ENCODE measurements at places on chromosomes 5 and 9.

- no peak for DNase-seq
Observed at GRCh38 chr9:105313238-105313637, 68.8 kb downstream of the SLC44A1 start.

GRCh38 chr5:12566441-12566840, 662.2 kb upstream of the CTNND2 start:
- no peak for DNase-seq

GRCh38 chr5:36770125-36770524, 106.4 kb upstream of the NIPBL start:
- DNase-seq: no peak

GRCh38 chr5:142210864-142211412, 102.4 kb downstream of the NDFIP1 start:
- DNase-seq: no peak

DNA sequence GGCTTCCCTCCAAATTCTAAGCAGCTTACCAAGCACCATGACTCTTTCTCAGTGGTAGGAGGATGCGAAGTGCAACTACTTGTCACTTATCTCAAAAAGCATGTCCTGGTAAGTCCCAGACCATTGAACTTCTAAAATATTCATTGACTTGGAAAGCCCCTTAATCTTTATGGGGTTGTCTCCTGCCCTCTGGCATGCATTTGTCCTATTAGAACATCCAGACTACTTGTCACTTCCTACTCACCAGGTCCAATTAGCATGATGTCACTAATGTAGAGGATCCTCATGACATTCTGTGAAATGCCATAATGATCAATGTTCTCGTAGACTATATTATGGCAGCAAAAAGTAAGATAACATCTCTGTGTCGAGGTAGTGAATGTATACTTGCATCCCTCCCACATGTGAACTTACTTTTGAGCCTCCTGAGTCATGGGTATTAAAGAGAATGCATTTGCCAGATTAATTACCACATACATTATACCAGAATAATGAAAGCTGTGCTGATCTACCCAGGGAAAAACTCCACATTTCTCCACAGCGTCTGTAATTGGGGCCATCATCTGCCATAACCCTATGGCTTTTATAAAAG, 63.5 kb upstream of the RAD23B start:
- DNase-seq: no peak

DNA sequence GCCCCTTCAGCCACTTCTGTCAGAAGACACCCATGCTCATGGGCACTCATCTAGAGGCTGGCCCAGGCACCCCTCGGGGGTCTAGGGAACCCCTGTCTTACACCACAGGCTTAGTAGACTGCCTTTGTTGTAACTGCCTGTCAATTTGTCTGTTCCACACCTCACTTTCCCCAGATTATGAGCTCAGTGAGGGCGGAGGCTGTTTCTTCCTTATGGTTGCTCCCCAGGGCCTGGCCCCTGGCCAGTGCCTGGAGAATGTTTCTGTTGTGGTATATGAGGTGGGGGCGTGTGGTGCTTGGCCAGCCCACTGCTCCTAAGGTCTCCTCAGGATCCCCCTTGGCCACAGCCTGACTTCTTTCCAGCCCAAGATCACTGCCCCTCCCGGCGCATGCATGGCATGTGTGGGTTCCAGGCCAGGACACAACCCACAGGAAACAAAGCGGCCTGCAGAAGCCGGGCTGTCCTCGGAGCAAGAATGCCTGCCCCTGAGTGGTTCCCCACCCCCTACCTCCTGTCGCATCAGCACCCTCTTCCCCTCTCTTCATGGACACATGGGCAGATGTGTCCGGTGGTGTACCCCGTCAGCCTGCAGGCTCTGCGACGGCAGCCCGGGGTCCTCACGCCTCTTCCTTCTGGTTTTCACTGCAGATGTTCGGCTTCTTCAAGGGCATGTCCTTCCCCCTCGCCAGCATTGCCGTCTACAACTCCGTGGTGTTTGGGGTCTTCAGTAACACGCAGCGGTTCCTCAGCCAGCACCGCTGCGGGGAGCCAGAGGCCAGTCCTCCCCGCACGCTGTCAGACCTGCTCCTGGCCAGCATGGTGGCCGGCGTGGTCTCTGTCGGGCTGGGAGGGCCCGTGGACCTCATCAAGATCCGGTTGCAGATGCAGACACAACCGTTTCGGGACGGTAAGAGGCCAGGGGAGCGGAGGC, 17.7 kb downstream of the SLC25A48 start:
- DNase-seq: no peak

DNA sequence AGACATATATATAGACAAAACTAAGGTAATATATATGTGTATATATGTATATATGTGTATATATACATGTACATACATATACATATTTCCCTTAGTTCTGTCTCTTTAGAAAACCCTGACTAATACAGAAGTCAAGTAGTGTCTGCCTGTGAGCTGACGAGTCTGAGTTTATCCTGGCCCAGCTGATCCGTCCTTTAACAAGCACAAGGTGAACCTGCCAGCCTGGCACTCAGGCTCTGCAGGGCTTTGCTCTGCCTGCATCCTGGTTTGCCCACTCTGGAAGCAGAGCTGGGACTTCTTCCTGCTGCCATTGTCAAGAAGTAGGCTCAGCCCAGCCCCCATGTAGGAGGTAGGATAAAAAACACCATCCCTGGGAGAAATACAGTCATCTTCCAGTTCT, 388.0 kb downstream of the ICE1 start:
- no peak for DNase-seq

GRCh38 chr9:88923092-88923491, 68.2 kb upstream of the S1PR3 start:
- DNase-seq: no peak

- DNase-seq: peak; percentile 57
Observed at GRCh38 chr5:32692036-32692746, 18.9 kb upstream of the NPR3 start.

DNA sequence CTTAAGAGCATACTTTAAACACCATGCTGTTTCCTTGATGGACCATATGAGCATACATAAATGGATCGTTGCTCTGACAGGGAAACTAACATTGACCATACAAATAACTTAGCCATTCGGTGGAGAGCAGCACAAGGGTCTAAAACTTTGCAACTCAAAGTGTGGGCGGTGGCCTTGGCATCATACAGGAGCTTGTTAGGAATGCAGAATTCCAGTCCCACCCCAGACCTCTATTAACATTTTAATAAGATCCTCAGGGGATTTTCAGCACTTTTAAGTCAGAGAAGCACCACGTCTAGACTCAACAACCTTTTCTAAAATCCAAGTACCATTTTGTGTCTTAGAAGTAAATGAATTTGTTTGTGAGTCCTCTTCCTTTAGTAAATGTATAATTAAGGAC, 260.9 kb downstream of the EBF1 start:
- DNase-seq: no peak

- no peak for DNase-seq
Observed at GRCh38 chr5:133877351-133878235, 90.8 kb downstream of the C5orf15 start.

DNA sequence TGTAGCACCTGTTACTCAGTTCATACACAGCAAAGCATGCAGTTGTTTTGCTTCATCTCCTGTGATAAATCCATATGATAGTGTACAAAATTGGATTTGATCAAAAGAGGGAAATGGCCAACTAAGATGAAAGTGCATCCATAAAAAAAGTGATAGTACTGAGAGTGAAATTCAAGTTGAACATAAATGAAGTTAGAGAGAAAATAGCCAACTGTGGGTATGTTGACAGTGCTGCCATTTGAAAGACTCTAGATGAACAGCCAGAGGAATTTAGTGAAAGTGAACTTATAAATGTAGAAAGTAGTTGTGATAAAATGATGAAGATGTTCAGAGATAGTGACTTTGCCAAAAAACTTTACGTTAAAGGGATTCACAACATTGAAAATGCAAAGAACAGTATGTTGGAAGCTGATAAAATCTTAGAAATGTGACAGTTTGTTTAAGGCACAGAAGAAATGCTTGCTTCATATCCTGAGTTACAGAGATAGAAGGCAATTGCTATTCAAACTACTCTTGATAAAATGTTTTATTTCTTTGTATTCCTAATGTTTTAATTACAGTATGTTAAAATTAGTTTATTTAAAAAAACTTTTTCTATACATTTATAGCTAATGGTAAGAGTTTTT, 119.7 kb downstream of the DMXL1 start:
- no peak for DNase-seq

DNA sequence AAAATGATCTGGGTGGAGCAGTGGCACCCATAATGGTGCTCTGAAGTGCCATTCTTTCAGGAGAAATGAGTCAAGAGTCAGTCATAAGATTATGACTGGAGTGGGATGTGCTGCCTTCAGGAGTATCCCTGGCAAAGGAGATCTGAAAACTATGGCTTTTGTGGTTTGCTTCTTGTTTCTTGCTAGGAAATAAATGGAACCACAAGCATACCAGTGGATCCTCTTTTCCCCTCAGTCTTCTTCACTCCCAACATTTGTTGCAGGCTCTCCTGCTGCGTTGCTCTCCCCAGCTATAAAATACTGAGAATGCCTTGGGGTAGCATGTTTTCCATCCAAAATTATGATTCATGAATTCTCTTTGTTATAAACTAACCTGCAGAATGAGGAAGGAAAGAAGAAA, 199.1 kb downstream of the NNT start:
- DNase-seq: peak; percentile 73

GRCh38 chr5:89930591-89931392, 478.8 kb downstream of the CETN3 start:
- peak; percentile 29 for DNase-seq

DNA sequence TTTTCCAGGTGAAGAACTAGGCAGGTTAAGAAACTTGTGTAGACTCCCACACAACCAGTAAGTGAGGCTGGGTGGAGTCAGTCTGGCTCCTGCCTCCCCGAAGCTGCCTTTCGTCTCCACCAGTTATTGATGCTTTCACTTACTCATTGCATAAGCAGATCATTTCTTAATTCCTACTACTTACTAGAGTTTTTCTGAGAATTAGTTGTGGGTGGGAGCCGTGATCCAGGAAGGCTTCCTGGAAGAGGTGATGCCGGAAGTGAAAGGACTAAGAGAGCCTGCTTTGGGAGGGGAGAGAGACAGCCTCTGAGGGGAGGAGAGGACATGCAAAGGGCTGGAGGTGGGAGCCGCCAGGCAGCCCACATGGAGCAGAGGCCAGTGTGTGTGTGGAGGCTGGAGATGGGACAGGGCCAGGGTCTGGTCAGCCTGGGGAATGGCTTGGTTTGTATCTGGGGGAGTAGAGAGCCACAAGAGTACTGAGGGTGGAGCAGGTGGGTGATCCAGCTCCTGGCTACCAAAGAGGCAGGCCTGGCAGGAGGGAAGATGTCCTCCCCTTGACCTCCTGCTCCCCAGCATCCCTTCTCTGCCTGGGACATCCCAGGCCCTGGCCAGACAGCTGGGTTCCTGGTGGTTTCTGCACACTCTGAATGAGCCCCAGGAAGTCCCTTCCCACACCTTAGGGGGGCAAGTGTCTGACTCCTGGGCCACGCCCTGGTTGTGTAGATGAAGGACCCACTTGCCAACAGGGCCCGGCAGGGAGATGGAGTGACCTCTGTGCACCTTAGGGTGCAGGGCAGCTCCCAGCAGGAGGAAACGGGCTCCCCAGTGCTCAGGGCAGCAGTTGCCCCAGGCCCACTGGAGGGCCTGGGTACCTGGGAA, 12.2 kb upstream of the CARD19 start:
- DNase-seq: no peak

DNA sequence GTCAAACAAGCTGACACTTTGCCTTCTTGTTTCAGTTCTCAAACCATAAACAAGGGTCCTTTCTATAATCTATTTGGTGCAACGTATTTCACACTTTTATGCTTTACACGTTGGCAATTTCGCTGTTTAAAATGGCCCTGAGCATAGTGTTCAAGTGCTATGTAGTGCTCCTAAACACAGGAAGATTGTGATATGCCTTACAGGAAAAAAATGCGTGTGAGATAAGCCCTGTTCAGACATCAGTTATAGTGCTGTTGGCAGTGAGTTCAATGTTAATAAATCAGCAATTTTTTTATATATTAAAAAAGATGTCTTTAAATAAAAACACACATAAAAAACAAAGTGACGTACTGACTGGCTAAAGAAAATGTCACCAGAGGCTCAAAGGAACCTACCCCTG, 23.9 kb downstream of the CLINT1 start:
- DNase-seq: no peak

- no peak for DNase-seq
Observed at GRCh38 chr5:7910738-7911428, 41.9 kb downstream of the MTRR start.

- no peak for DNase-seq
Observed at GRCh38 chr5:137831105-137831504, 36.6 kb upstream of the MYOT start.

GRCh38 chr5:142235870-142236672, 88.8 kb downstream of the SPRY4 start:
- no peak for DNase-seq

DNA sequence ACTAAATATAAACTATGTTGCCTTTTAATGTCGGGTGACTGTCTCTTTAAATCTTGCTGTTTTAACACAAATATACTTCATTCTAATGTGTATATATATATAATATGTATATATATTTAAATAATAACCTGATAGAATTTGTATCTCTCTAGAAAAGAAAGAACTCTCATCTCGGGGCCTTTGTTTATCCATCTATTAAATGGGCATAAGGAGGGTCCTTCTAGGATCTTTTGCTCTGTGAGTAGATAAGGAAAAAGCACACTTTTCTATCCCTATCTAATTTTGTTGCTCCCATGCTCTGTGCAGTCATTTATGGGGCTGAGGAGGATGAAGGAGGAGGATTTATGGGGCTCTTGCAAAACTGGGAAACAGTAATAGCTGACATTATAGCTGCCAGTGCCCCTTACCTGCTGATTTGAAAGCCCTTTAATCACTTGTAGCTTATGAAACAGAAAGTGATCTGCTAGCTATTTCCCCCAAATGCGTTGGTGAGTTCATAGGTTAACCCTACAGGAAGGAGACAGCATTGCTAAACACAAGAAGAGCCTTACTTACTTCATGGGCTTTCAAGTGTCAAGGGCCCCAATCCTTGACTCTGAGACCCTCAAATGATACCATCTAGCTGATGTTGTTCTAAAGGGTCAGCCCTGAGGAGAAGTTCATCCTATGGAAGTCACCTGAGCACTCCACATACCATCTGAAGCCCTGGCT, 5.8 kb upstream of the PPARGC1B start:
- no peak for DNase-seq

DNA sequence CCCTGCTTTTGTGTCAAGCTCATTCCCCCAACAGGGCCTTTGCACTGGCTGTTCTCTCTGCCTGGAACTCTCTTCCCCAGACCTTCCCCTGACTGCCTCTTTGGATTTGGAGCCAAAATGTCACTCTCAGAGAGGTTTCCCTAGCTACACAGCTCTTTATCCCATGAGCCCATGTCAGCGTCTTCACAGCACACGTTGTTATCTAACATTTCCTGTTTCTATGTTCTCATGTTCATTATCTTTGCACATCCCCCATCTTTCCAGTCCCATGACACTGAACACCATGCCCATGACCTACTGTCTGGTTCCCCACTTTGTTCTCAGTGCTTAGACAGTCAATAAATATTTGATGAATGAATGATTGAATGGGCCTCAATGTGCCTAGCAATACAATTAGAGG, 26.3 kb upstream of the ARSI start:
- DNase-seq: no peak

DNA sequence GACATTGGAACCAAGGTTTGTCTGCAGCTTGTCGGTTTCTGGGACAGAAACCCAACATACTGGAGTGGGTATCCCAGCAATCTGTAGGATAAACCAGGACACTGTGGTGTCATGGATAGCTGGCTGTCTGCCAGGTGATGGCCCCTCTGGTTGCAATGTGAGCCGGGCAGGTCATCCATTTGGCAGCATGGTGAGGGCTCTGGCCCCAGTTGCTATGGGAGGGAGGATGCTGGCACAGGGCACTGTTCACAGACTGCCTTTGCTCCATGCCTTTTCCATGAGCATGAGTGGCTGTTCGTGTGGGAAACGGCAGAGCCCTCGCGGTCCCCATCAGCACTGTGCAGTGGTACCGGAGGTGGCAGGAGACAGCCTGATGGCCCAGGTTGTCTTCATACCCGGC, 6.4 kb downstream of the S1PR3 start:
- DNase-seq: no peak

Measured in HS-27A (cell line).